ENCODE measurements at places on chromosomes 2 and 18.

DNA sequence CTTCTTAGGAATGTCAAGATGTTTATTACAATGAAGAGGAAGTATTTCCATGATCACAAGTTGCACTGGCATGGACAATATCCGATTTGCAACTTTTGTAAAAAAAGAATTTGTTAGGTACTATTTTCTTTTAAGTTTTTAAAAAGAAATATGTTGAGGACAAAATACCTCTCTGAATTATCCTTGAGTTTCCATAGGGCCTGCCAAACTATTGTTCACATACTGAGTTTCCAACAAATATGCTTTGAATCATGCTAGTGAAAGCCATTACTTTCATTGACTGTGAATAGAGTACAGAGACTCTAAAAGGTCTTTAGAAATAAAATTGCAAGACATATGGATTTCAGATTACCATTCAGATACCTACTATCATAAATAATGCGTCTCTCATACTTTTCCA, 566.1 kb downstream of the TMEM182 start:
- DNase-seq, result no peak

DNA sequence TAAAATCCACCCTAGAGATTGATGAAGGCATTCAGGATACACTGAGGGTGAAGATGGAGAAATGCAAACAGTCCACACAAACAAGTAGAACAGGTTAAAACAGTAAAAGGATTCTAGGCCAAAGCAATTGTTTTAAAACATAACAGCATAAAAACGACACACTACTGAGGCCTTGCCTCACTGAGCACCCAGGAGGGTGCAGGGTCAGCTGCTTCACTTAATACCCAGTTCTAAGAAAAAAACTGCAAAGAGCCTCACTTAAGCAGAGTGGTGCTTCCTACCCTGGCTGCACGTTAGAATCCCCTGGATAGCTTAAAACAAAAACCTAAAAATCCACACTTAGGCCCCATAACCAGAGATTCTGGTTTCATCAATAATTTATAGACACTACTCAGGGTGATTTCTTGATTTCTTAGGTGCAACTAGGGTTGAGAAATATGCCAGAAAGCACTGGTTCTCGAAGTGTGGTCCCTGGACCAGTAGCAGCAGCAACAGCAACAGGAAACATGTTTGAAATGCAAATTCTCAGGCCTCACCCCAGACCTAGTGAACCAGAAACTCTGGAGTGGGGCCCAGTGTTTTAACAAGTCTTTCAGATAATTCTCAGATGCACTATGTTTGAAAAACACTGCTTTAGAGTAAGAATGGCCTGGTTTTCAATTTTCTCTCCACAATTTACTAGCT, 279.1 kb downstream of the ZEB2 start:
- no peak for DNase-seq

DNA sequence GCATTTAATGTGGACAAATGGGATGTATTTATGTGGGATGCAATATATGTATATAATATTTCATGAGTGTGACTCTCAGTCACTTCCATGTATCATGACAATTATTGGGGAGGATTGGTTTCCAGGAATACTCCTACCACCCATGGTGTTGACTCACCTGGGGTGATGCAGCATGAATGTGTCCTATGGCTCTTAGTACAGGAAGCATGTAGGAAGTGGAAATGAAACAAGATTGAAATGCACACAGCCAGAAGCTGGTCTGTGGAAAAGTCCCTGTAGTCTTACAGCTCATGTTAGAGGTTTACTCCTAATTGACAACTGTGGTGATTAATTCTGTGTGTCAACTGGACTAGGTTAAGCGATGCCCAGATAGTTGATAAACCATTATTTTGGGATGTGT, 89.3 kb upstream of the HAAO start:
- peak; percentile 34 for DNase-seq

DNA sequence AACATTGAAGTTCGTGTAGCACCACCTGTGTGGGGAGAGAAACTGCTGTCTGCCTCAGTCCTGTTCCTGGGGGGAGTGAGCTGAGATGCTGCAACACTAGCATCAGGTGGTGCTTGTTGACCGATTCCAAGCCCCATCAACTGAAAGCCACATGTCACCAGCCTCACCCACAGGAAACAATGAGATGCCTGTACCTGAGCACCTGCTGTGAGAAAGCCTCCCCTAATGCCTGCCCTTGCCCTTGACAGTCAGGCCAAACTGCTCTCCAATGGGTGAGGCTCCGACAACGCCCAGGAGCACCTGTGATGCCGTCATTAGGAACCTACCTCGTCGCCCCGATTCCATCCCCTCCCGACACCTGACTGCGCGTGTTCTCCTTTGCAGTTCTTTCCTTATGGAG, 104.6 kb downstream of the SMC6 start:
- no peak for DNase-seq

- no peak for DNase-seq
Measured at GRCh38 chr2:170573671-170574070, 141.5 kb upstream of the SP5 start.

DNA sequence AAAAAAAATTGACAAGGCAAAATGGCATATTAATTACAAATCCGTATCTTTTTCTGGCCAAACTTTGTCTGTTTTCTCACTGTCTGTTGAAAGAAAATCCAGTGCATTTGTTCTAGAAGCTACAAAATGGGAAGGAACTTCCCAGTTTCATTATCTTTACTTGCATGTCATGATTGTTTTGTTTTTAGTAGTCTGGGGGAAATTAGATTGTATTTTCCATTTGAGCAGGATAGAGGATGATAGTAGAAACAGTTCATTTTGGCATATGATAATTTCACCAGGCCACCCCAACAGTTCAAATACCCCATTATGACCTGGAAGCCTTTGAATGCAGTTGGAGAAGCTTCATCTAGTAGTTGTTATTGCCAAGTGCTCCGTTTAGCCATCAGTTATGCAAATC, 77.5 kb upstream of the RANBP2 start:
- DNase-seq, result no peak

DNA sequence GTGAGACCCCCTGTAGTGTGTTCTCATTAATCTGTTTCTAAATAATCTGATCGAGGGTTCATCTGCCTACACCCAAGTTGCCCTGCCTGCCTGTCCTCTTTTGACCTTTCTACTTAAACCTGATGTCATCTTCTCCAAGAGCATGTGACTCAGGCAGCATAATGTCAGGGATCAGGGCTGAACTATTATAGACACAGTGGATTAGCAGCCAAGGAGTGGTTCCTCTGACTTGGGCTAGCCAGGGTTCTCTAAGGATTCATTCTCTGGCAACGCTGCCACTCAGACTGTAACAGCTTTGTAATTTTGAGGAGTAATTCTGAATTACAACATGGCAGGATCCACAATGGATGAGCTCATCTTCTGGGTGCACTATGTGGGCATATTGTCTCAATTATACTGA, 124.0 kb downstream of the MDH1 start:
- DNase-seq, result no peak

DNA sequence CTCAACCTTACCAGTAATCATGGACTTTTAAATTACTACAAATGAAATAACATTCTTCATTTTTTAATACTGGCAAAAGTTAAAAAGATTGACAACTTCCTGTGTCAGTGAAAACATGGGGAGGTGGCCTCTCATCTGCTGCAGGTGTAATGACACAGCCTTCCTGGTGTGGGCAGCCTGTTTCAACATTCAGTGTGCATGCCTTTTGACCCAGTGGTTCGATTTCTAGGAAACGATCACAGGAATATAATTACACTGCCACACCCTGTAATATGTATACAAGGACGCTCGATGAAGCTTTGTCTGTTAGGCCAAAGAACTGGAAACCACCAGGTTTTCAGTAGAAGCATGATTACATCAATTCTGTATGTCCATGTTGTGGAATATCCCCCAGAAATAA, 68.7 kb downstream of the MTHFD2 start:
- peak; percentile 82 for DNase-seq

DNA sequence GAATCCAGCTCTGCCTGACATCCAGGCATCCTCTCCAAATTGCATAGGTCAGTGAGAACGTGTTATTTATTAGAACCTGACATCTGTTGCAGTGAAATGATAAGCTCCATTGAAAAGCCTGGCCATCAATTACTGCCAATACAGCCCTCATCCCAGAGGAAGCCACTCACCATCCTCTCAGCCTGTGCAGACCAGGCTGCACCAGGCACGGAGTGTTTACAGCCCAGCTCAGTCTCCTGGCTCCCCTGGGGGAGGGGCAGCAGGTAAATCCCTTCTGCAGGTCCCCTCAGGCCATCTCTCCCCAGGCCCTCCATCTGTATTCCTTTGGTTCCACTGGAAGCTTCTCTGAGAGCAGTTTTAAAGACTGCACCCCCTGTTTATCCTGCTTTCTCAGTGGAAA, 82.6 kb upstream of the FOSL2 start:
- no peak for DNase-seq

GRCh38 chr18:49020621-49021021, 69.9 kb upstream of the SMAD7 start:
- no peak for DNase-seq

DNA sequence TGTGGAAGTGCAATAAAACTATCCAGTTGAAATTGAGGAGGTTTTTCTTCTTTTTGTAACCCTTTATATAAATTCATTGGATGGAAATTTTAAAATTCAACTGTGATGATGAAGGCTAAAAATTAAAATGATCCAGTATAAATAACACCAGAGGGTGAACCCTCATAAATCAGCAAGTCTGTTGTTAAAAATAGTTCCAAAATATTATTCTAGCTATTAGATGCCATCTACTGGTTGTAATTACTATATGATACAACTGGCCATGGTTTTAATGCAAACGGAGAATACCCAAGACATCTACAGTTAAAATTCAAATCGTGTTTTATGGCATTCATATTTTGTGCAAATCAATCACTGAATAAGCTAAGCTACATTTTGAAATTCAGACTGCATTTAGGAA, 53.8 kb downstream of the TMEM200C start:
- DNase-seq, result no peak

DNA sequence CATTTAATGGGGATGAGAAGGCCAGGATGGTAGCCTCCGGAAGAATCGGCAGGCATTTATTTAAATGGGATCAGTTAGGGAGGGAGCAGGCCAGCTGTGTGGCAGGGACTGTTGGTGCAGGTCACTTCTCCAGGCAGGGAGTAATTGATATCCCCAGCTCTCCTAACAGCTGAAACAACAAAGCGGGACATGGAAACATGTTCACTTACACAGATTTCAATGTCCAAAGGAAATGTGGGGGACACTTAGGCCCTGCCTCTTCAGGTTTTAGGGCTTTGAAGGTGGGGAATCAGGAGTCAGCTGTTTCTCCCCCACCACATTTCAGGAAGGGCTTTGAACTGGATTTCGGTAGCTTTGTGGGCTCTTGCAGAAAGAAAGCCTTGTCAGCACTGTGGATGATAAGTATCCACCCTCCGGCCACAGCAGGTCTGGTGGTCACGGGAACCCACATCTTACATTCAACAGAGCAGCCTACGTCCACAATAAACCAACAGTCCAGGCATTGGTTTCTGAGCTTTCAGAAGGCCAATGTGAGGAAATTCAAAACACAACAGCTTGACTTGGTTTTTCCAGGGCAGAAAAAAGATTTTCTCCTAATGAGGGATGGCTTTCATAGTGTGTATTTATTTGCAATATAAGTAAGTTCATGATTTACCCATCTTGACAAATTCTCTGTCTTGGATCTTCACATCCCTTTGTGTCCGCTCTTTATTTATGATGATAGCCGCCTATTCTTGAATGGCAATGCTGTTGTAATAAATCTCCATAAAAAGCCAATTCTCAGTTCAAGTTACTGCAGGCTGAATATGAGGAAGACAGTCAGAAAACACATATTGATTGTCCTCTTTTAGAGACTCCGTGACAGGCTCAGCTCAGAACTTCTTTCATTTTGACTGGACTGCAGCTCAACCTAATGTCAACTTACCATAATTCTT, 96.6 kb upstream of the NRP2 start:
- no peak for DNase-seq

- DNase-seq, result no peak
Measured at GRCh38 chr18:55404136-55404830, 183.7 kb downstream of the TCF4 start.

DNA sequence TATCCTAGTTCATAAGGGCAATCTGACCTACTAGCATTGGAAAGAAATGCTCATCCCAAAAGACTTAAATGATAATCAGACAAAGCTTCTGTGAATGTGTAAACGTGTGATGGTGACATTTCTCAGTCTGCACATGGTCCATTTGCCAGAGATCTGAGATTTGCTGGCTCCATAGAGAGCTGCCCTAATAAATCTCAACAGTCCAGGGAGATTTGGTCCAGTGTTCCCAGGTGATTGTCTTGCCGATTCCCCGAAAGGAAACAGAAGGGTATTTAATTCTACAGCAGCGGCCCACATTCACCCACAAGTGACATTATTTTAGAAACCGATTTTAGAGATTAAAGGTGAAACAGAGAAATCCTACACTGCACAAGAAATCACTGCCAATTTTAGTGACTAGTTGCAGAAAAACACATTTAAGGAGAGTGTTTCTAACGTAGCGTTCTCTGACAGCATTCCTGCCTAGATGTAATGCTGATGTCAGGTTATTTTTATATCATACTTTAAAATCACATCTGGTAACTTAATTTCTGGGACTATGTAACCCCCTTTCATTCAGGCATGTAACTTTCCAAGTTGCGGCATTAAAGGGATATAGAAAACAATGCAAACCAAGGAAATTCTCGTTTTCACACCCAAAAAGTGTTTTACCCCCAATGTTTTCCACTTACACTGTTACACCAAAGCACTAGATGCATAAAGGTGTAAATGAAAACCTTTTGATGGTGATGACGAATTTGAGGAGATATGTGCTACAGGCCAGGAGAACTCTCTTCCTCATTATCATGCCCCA, 231.9 kb upstream of the FN1 start:
- no peak for DNase-seq

GRCh38 chr18:12844391-12844790, 39.6 kb downstream of the PTPN2 start:
- no peak for DNase-seq
